Right cardiac atrium (tissue), 5 donors: ENCODE measurements at places on chromosomes 6 and 20. TPM values are rescaled to one million over a fixed set of nuclear protein-coding genes. Genes with fewer than 3 reads are reported as not detected.

The DEFB132 gene
- not detected for polyA plus RNA-seq

The SRSF12 gene
- polyA plus RNA-seq, result 0.14 TPM

The LINC00237 gene
- not detected for polyA plus RNA-seq

The MUCL3 gene
- not detected for polyA plus RNA-seq

The TMEM170B gene
- polyA plus RNA-seq, result 1.8 TPM

The RPS6KA2 gene
- 34.0 TPM for polyA plus RNA-seq

The SOBP gene
- polyA plus RNA-seq, result 10.4 TPM

The ZKSCAN4 gene
- 1.5 TPM for polyA plus RNA-seq

The PSORS1C1 gene
- polyA plus RNA-seq, result 6.5 TPM

The IL22RA2 gene
- polyA plus RNA-seq, result 0.05 TPM

The TRMT6 gene
- 7.6 TPM for polyA plus RNA-seq

The PDE7B gene
- polyA plus RNA-seq, result 2.9 TPM

The RIPOR2 gene
- 0.59 TPM for polyA plus RNA-seq

The MLN gene
- polyA plus RNA-seq, result not detected

The ZNF311 gene
- 0.63 TPM for polyA plus RNA-seq

The ESR1 gene
- polyA plus RNA-seq, result 0.70 TPM

The SPATA25 gene
- 1.7 TPM for polyA plus RNA-seq

The VSX1 gene
- polyA plus RNA-seq, result 0.27 TPM

The DLGAP4 gene
- polyA plus RNA-seq, result 40.7 TPM

The PARD6B gene
- 0.93 TPM for polyA plus RNA-seq

The ZFP57 gene
- polyA plus RNA-seq, result 0.77 TPM

The ABT1 gene
- 9.2 TPM for polyA plus RNA-seq

The TUBE1 gene
- polyA plus RNA-seq, result 22.7 TPM

The PTPRT gene
- polyA plus RNA-seq, result 0.07 TPM

The APOBEC2 gene
- polyA plus RNA-seq, result 137 TPM

The ZNF165 gene
- 0.36 TPM for polyA plus RNA-seq

The OLIG3 gene
- polyA plus RNA-seq, result not detected

The CFAP206 gene
- 0.14 TPM for polyA plus RNA-seq

The DDX43 gene
- polyA plus RNA-seq, result 0.16 TPM

The ARMC12 gene
- polyA plus RNA-seq, result 0.32 TPM

The PPIL6 gene
- 2.2 TPM for polyA plus RNA-seq

The HLA-DRB5 gene
- 0.45 TPM for polyA plus RNA-seq

The GPX5 gene
- not detected for polyA plus RNA-seq

The MTHFD1L gene
- 2.4 TPM for polyA plus RNA-seq

The ADGRB3 gene
- polyA plus RNA-seq, result 0.88 TPM

The TAAR8 gene
- not detected for polyA plus RNA-seq

The CPNE5 gene
- 27.5 TPM for polyA plus RNA-seq

The CENPQ gene
- polyA plus RNA-seq, result 6.5 TPM

The SEMG1 gene
- polyA plus RNA-seq, result not detected

The C20orf202 gene
- 0.27 TPM for polyA plus RNA-seq

The C20orf204 gene
- 0.36 TPM for polyA plus RNA-seq

The HAO1 gene
- not detected for polyA plus RNA-seq

The SLC22A3 gene
- polyA plus RNA-seq, result 0.88 TPM

The MOG gene
- 4.8 TPM for polyA plus RNA-seq

The MAS1 gene
- 0.02 TPM for polyA plus RNA-seq

The NNAT gene
- polyA plus RNA-seq, result 1.2 TPM

The KCNQ2 gene
- polyA plus RNA-seq, result under 0.01 TPM

The HM13 gene
- polyA plus RNA-seq, result 47.8 TPM

The MYT1 gene
- 0.57 TPM for polyA plus RNA-seq

The PSMB1 gene
- polyA plus RNA-seq, result 280 TPM

The ATF6B gene
- polyA plus RNA-seq, result 29.2 TPM

The RAD21L1 gene
- polyA plus RNA-seq, result not detected

The LCA5 gene
- polyA plus RNA-seq, result 1.6 TPM
